ENCODE measurements at places on chromosomes 1 and 21.

- no peak for DNase-seq
Observed at GRCh38 chr1:224707843-224708725, 92.0 kb downstream of the CNIH3 start.

GRCh38 chr1:161260376-161261260 lies 2.1 kb downstream of the PCP4L1 start:
- no peak for DNase-seq

GRCh38 chr1:29649189-29650040 lies 413.1 kb downstream of the PTPRU start:
- no peak for DNase-seq

- DNase-seq, result no peak
Observed at GRCh38 chr1:7069931-7070330, 284.7 kb downstream of the CAMTA1 start.

GRCh38 chr1:206651958-206652890 lies 16.9 kb downstream of the DYRK3 start:
- no peak for DNase-seq

- no peak for DNase-seq
Observed at GRCh38 chr1:58447886-58448285, 98.6 kb downstream of the OMA1 start.

- no peak for DNase-seq
Observed at GRCh38 chr1:171902527-171902926, 61.2 kb downstream of the DNM3 start.

DNA sequence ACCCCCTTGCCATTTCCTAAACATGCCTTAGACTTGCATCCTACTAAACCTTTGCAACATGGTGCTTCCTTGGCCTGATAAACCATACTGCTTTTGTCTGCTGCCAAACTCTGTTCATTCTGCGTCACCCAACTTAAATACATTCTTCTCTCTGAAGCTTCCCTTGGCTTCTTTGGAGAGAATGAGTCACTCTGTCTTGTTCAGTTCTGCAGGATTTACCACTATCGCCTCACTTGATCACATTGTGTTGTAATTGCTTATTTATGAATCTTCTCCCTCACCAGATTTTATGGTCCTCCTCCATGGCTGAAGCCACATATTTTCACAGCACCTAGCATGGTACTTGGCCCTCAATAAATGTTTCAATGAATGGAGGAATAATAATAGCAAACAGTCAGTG lies 21.7 kb upstream of the TUT4 start:
- DNase-seq, result no peak

- DNase-seq, result no peak
Observed at GRCh38 chr1:236808564-236809130, 13.6 kb downstream of the MTR start.

- DNase-seq, result no peak
Observed at GRCh38 chr1:10665226-10665625, 131.2 kb downstream of the CASZ1 start.

DNA sequence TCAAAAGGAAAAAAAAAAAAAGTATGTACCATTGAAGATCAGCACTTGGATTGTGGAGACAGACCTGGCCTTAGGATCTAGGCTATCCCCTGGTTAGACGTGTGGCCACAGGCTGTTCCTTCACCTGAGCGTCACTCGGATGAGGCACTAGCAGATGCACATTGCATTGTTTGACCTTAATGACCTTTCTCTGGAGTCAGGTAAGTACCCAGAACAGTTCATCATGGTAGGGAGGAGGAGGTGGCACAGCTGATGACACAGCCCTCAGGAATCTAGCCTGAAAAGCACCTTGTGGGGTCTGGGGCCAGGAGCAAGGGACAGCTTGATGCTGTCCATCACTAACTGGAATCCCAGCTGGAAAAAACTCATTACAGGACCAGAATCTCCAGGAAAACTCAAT lies 21.2 kb downstream of the NECAP2 start:
- no peak for DNase-seq

DNA sequence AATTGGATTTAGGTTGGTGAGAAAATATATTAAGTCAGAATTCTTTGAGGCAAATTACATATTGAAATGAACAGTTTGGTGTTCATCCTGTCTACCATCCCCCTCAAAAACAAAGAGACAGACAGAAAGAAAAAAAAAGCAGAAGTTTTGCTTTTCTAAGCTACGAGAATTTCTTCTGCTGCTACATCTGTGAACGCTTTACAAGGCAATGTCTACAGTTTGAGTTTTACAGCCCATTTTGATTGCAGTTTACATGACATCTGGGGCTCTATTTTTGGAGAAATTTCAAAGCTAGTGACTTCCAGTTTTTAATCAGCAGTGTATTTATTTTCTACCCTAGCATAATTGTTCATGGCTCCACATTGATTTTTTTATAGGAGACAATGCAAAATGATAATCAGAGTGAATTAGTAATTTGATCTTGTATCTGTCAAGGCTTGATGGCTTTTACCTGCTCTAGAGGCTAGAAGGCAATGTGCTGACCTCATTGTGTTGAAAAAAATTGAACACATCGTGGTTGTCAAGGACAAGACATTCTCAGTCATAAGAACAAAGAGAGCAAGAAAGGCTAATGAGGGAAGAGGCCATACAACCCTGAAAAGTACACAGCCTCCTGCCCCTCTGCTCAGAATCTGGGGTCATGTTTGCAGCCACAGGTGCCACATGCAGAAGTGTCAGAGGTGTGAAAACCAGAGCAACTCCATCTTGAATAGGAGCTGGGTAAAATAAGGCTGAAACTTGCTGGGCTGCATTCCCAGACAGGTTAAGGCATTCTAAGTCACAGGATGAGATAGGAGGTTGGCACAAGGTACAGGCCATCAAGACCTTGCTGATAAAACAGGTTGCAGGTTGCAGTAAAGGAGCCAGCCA lies 201.0 kb upstream of the CAMK1G start:
- DNase-seq, result no peak

- peak; percentile 57 for DNase-seq
Observed at GRCh38 chr1:206797534-206798383, 25.5 kb upstream of the IL10 start.

DNA sequence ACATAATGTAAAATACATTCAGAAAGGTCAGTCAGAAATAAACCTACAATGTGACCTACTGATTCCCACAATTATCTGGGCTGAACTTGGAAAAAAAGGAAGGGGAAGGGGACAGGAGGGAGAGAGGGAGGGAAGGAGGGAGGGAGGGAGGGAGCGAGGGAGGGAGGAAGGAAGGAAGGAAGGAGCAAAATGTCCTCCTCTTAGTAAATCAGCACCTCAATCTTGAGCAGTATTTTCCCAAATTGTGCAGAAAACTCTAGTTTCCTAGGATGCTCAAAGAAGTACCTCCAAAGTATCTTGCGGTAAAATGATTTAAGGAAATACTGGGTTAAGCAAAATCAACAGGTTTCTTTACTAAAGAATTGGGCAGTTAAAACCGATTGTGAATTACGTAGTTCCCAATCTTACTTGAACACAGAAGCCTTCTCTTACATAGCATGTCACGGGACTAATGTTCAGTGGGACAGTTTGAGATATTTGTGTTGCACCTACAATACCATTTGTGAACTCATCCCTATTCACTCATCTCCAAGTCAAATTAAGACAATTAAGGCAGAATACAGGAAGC lies 51.0 kb upstream of the ASPM start:
- no peak for DNase-seq

- DNase-seq, result peak; percentile 77
Observed at GRCh38 chr1:26541816-26542711, 12.5 kb downstream of the RPS6KA1 start.

DNA sequence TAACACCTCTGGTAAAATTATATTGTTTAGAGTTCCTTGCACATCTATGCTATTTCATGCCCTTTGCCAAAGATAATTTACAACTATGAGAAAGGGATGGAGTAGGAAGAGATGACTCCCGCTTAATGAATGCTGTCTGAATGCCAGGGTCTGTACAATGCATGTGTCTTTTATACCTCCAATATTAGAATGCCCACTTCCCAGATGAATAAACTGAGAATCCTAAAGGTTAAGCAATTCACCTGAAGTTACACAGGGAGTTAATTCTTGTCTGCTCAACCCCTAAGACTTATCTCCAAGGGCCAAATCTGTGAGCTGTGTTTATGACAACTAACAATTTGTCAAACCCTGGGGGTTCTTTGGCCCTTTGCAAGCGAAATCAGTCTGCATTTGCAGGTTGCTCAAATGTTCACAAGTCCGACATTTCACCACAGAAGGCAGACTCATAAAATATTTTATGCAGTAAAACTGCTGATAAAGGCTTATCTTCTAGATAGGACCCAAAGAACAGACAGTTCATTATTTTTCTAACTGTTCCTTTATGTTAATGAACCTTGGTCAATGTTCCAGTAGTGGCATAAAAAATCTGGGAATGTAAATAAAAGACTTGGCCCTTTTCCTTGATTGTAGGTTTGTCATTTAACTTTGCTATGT lies 50.2 kb upstream of the ATP1A1 start:
- no peak for DNase-seq

DNA sequence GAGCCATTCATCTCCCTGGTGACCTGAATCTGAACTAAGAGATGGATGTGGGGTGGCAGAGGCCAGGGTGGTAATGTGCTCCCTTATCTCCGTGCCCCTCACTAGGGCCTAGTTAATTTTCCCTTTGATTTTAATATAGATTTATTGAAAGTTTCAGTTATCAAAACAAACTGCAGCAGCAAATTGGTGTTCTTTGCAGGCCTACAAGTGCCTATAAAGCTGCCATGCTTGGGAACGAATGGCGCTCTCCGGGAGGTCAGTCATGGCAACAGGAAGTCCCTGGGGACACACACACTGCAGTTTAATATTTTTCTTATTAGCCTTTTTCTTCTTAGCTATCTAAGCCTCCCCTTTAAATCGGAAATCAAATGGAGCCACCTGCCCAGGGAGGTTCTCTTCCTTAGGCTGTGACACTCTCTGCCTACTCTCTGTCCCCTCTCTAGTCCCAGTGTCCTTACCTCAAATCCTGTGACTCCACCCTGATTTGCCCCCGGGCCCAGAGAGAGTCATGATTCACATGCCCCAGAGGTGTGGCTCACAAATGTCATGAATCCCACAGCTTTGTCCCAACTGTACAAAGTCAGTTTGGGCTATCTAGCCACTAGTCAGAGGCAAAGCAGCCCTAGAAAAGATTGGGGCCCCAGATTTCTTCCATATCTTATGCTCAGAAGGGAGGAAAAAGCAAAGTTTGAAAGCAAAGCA lies 4.3 kb upstream of the ERI3 start:
- no peak for DNase-seq
